Hematopoietic multipotent progenitor cell treated with erythropoietin and hydrocortisone succinate and interleukin-3 and kit ligand, for 15 days (in vitro differentiated cells): ENCODE measurements at places on chromosomes 5 and 9.
A peak's percentile ranks its signal among the peaks of the same experiment; 100 is the strongest.

DNA sequence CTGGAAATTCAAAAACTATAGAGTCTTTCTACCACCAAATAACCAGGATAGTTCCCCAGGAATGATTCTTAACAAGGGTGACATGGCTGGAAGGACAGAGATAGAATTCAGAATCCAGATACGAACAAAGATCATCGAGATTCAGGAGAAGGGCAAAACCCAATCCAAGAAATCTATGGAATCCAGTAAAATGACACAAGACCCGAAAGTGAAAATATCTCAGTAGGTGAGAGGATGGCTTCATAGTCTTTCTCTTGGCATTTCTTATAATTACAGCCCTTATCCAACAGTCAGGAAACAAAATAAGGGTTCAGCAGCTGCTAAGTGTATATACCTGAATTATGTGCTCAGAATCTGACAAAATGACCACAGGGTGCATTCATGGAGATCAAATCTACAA is 81.8 kb downstream of the FAM174A start:
- no peak for DNase-seq

GRCh38 chr9:99822806-99823591 is 1.3 kb downstream of the NR4A3 start:
- no peak for DNase-seq

DNA sequence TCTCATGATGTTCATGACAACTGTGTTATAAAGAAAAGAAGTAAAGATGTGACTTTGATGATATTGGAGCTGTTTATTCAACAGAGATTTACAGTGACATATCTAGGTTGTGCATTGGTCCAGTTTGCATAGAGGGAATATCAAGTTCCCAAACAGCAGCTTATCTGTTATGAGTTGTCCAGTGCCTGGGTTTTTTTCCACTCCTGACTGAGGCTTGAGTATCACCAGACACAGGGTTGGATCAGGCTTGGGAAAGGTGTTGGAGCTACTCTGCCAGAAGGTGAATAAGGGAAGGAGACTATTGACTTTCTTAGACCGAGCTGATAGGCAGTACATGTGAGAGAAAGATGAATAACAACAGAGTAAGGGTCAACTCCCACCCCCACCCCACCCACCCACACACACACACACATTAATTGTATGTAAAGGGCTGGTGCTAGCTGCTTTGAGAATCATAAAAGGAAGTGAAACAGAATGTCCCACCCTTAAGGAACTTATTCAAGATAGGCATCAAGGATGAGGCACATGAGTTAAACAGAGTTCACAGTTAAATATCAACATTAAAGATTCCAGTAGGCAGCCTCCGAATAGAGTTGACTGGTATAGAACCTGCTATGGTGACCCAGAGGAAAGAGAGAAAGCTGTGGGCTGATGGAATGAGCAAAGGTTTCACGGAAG is 33.0 kb upstream of the RASGRF2 start:
- DNase-seq: no peak

GRCh38 chr5:169641253-169641652 is 4.2 kb downstream of the DOCK2 start:
- DNase-seq: no peak

DNA sequence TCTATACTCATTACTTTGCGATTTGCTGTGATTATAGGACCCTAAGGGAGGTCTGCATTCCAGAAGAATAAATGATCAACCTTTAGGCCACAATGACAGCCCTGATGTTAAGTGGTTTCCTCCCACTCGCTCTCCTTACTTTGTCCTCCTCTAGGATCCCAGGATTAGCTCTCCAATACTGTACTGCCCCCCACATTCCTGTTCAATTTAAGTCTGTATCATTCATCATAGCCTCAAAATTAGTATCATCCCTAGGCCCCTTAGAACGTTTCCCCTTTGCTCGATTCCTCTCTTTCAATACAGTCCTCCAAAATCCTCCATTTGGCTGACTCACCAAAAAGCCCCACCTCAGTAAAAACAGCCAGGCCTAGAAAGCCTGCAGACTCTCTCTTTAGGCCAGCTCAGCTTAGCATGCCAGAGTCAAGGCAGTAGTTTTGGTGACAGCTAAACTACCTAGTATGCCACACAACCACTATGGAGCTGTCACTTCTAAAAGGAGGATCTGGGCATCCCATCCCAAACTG is 24.4 kb downstream of the RNF145 start:
- no peak for DNase-seq

DNA sequence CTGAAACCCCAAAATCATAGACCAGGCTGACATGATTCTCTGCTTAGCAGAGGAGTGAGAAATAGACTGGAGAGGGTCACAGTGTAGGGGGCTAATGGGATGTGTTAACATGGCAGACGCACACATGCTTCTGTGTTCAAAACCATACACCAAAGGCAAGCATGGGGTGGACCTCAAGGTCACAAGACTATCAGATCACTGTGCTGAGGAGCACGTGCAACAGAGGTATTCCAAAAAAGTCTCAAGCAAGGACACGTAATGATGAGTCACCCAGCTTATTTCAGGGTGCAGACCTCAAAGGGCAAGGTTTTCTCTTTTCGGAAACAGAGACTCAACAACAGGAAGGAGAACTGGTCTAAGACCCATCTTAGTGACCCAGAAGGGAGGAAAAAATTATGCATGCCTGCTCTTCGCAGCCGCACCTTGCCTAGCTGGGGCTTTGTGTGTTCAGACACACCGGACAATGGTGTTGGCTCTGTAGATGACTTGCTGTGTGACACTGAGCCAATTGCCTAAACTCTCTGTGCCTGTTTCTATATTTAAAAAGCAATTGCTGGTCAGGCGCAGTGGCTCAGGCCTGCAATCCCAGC is 20.3 kb downstream of the WHRN start:
- no peak for DNase-seq

GRCh38 chr9:111900858-111901612 is 4.4 kb downstream of the UGCG start:
- DNase-seq: peak; percentile 55

GRCh38 chr5:33439905-33440481 is 772 bp upstream of the TARS1 start:
- no peak for DNase-seq

- peak; percentile 37 for DNase-seq
Observed at GRCh38 chr9:33151007-33151557, 16.1 kb downstream of the B4GALT1 start.

GRCh38 chr9:114414346-114414745 is 26.6 kb upstream of the AKNA start:
- DNase-seq: no peak

- DNase-seq: no peak
Observed at GRCh38 chr9:3828495-3828894, 302.7 kb upstream of the RFX3 start.

DNA sequence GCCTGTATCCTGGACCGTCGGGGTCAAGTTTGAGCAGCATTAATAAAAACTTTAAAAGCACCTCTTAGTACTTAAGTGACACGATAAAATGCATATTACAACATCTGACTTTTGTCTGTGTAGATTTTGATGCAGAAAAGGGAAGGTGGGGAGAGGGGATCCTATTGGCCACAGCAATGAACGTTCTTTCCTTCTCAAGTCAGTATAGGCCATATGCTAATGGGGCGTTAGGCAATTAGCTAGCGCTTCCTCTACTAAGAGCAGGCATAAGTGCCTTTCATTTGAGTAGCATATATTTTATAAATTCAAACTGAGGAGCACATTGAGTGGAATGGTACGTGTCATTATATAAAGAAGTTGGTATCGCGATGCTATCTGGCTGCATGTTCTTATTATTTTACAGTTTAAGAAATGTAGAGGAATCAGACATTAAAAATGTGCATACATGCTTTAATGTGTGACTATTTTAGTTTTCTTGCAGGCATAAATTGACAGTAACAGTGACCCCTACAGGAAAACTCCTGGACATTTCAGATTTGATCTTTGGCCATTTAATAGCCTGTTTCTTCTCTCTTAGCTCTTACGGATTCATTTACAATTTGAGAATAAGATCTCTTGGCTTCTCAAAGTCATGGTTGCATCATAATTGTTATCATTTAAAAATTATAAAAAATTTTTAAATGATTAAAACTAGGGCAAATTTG is 1.1 kb upstream of the GNA14 start:
- no peak for DNase-seq

DNA sequence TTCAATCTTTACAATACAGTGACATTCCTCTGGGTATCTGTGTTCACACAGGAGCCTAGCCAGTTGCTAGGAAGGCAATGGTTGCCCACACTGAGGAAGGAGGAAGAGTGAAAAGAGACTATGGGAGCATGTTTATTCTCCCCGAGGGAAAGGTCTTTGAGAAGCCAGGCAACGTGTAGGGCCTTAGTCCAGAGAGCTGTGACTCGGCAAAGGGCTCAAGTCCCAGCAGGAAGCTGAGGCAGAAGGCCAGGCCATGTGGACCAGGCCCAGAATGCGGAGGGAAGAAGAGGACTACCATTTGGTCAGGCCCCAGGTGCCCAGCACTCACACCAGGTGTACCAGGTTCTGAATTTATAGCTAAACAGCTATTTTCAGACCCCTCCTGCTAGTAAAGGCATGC is 136.6 kb upstream of the DMAC1 start:
- no peak for DNase-seq

DNA sequence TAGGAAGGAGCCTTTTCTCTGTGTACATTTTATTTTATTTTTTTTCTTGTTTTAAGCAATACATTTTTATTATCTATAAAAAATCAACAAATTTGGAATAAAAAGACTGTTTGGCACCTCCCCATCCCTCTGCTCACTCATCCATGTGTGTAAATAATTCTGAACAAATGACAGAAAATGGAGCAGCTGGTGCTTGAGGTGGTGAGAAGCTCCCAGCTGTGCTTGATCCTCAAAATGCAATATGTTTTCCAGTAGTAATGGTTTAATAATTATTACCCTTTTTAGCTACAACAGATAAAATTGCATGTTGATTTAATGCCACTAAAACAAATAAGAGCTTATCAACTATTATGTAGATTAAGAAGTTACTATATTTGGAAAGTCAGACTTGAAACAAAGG is 132.5 kb downstream of the CDH18 start:
- DNase-seq: no peak

GRCh38 chr5:95962785-95963184 is 1.1 kb upstream of the ELL2 start:
- no peak for DNase-seq

- DNase-seq: peak; percentile 25
Observed at GRCh38 chr5:79109527-79110492, 1.8 kb upstream of the BHMT start.

- DNase-seq: no peak
Observed at GRCh38 chr5:168464214-168464613, 22.1 kb upstream of the RARS1 start.

- DNase-seq: no peak
Observed at GRCh38 chr5:113038714-113039113, 62.1 kb downstream of the DCP2 start.

DNA sequence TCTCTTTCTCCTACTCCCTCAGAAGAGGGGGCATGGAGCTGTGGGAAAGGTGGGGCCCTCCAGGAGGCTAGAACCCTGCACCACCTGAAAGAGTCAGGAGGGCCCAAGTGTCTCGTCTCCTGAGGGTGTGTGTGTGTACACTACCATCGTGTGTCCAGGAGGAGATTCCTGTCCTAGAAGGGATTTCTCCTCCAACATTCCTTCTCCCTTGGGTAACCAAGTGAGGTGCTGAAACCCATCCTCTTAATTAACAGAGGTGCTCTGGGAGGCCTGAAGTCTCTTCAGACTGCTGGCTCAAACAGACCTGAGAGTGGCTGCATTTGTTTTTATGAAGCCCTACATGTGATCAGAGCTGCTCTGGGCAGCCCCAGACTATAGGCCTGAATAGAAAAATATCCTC is 61.1 kb upstream of the FAM169A start:
- DNase-seq: no peak

GRCh38 chr5:83551821-83552220 is 80.3 kb downstream of the VCAN start:
- no peak for DNase-seq

- DNase-seq: no peak
Observed at GRCh38 chr9:107491081-107492053, 1.8 kb upstream of the KLF4 start.

DNA sequence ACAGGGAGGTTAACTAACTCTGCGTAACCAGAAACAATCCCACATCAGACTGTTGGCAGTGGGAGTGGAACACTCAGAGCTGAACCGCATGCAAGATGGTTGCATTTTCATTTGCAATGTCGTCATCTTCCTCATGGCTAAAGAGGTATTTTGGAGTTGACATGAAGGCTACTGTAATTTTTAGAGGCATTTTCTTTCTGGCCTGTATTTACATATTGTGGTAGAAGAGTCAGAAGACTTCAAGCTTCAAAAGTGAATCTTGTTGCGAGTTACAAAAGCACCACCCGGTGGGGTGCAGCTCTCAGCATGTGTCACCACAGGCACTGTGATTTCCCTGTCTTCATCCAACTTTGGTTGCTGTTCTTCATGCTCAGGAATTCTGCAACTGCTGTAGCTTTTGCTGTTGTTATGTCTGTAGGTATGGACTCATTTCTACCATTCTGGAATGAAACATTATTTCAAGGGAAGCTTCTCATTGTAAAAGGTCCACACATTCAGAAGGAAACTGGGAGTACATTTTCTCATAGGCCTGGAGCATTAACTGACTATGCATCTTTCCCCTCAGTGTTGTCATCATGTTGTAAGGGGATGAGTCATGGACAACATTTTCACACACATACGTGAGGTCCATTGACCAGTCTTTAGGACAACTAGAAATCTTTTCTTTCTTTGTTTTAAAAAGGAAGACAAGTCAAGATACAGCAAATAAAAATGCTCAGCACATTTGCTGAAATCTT is 35.4 kb upstream of the GDNF start:
- no peak for DNase-seq

DNA sequence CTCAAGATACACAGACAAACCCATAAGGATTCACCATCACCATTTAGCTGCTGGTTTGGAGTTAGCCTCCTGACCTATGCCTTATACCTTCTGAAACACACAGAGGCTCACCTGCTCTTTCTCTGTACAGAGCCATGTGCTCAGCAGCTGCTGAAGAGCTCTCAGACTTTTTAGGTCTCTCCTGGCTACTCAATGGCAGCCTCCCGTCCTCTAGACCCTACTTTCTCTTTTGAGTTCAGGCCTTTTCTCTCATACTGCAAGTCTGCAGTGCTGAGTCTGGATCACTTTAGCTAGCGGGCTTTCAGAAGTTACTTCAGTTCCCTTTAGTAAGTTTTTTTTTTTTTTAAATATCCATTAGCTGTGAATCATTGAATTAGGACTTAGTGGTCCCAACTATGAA is 25.7 kb downstream of the LVRN start:
- DNase-seq: no peak
